ENCODE measurements at places on chromosomes 6 and 20.

DNA sequence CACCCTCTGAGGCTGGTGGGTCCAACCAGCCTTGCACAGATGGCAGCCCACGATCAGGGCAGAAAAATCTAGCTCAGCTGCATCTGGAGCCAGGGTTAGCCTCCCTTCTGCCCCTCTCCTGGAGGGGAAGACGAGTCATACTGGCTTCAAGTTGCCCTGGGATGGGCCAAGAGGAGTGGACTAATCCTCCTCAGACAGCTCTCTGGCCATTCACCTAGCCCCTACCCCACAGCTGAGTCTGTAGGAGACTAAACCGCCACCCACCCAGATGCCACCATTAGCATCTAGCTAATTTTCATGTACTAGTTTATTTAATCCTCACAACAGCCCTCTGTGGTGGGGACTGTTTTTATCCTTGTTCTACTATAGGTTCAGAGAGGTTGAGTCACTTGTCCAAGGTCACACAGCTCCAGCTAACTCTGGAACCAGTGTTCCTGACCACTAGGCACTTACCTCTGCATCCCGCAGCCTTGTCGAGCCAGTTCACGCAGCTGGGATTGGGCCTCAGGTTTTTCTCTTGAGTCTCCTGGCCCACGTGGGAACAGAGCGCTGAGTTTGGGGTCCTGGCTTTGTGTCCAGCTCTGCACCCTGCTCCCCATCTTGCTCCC, 48.5 kb upstream of the CCDC167 start:
- DNase-seq: no peak

DNA sequence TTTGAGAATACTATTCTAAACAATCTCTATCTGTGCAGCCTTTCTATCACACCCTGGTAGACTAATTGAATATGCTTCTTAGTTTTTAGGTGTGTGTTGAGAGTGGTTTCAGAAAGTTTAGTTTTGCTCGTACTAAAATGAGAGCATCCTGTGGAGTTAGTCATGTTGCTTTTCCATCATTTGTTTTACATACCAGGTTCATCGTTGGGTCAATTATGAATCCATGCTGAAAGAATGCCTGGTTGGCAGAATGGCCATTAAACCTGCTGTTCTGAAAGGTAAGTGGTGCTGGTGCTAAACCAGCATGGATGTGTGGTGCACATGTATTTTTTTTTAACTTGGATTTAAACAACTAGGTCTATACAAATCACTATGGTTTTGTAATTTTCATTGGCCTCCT, 49.3 kb downstream of the CYB5R4 start:
- no peak for DNase-seq

GRCh38 chr6:104639668-104640067, 220.1 kb downstream of the HACE1 start:
- no peak for DNase-seq

DNA sequence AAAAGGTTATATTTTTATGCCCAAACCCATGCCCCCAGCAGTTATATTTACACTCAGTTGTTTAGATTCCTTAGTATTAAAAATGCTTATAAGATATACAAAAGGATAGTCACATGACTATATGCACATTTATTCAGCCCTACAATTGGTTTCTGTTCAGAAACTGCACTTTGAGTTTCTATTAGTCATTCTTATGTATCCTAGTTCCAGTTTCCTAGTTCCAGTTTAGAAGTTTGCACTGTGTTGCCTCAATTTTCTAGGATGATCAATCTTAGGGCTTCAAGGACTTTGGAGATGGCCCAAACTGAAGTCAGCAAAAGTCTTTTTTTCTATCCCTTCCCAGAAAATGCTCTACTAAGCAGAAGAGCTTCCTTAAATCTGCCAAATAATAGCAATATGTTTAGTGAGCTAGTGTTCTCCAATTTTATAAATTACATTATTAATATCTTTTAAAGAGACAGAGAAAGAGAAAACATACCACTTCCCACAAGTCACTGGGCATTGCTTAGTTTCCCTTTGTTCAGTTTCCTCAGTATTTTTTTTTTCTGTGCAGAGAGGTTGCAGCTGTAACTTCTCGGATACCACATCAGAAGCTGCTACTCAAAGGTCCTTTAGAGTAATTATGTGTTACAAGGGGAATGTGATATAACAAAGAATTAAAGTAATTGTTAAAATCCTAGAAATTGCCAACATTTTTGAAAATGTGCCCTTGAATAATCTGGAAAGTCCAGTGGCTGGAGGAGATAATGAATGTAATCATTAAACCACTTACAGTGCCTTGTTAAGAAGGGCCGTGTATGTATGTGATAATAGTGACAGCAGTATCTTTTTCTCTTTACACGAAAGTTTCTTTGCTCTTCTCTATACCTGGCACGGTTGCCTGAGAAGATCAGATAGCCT, 138.8 kb downstream of the KHDRBS2 start:
- DNase-seq: no peak

DNA sequence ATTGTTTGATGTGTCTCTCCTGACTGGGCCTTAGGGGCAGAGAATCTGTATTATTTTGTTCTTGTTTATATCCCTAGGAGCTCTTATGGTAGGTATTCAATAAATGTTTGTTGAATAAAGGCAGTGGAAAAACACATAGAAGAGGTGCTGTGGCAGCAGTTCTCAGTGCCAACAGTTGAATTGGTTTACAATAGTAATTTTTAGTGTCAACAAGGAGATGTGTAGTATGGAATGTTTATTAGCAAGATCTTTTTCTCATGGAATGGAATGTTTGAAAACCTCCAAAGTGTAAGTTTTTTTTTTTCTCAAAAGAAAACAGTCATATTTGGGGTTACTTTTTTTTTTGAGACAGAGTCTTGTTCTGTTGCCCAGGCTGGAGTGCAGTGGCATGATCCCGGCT, 28.0 kb downstream of the ASXL1 start:
- DNase-seq: no peak

DNA sequence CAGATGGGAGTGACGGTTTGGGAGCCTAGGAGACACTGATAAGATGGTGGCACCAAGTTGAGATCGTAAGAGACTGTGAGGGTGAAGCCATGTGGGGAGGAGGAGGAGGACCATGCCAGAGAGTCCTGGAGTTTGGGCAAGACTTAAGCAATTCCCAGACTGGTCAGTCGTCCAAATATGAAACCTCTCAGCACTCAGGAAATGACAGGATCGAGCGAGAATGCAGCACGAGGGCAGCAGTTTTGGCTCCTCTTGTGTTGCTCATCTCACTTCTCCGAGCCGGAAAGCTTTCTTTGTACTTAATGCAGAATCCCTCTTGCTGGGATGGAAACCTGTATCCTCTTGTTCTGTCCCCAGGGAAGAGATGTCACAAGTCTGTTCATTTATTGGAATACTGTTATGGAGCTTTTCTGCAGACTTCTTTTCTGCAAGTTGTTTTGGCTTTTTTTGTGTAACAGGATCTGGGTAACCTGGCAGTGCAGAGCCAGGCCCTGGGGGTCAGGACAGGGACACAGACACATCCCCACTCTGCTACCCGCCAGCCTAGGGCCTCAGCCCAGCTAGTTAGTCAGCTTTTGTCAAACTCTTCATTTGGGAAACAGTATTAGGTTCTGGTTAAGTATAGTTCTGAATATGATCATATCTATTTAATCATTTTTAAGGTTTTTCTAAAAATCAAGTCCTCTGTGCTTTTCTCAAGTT, 34.3 kb downstream of the FNDC1 start:
- DNase-seq: peak; percentile 20

- no peak for DNase-seq
These were observed 780 bp upstream of the TAF4 start for GRCh38 chr20:62066339-62066982.

- DNase-seq: no peak
These were observed 41.7 kb upstream of the PIM1 start for GRCh38 chr6:37127961-37128862.

GRCh38 chr6:38436726-38437465, 202.8 kb downstream of the BTBD9 start:
- no peak for DNase-seq

All from HFF-Myc (cell line).